ENCODE measurements at places on chromosomes 2 and 18.

- DNase-seq: no peak
Observed at GRCh38 chr2:112996635-112997034, 8.6 kb upstream of the IL36A start.

DNA sequence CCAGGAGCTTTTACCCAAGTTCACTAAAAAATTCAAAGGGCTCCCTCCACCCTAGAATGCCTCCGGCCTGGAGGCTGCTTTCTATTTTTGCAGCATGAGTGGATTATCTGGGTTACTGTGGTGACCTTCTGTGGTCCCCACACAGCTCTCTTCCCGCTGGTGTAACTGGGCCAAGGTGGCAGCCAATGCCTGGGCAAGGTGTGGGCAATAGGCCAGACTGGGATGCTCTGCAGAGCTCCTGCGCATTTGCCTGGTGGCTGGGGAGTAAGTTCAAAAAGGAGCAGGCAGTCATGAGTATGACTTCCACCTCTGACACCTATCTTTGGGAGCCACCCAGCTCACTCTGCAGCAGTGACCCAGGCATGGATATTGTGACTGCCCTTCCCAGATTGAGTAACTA lies 130.5 kb upstream of the SPRED2 start:
- no peak for DNase-seq

- peak; percentile 5 for DNase-seq
Observed at GRCh38 chr2:15588329-15588919, 3.2 kb upstream of the DDX1 start.

GRCh38 chr18:68397241-68398035 lies 317.5 kb downstream of the TMX3 start:
- no peak for DNase-seq

- DNase-seq: no peak
Observed at GRCh38 chr2:60095903-60096302, 457.6 kb downstream of the BCL11A start.

GRCh38 chr18:1846640-1847039 lies 724.7 kb downstream of the METTL4 start:
- DNase-seq: no peak

DNA sequence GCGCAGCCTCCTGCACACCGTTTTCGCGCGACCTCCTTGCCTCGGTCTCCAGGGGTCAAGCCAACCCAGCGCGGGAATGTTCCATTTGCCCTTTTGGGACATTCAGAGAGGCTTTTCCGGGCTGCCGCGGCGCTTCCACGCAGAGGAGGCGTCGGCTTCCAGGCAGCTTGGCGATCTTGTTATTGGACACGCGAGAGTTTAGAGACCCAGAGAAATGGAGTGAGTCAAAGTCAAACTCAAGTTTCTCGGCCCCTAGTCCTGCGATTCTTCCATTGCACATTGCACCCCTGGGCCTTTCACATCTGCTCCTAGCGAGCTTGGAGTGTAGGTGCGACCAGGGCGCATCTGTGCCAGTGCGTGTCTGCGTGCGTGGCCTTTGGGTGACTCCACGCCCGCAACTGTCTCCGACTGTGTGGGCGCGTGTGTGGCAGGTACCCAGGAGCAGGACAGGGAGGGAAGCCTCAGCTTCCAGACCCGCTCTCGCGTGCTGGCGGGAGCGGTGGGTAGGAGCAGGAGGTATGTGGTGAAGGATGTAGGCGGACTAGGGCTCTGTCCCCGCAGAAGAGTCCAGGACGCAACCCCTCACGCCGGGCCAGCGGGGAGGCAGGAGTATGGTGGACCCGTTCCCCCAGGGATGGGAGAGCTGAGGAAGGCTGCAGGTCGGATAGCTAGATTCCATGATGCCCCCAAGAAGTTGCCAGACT lies 13.5 kb downstream of the SIX3 start:
- DNase-seq: no peak

GRCh38 chr2:19357402-19358241 lies 801 bp downstream of the OSR1 start:
- DNase-seq: no peak

- no peak for DNase-seq
Observed at GRCh38 chr2:113077921-113078320, 10.2 kb downstream of the IL1F10 start.

- DNase-seq: no peak
Observed at GRCh38 chr2:10368491-10369231, 66.0 kb downstream of the HPCAL1 start.

DNA sequence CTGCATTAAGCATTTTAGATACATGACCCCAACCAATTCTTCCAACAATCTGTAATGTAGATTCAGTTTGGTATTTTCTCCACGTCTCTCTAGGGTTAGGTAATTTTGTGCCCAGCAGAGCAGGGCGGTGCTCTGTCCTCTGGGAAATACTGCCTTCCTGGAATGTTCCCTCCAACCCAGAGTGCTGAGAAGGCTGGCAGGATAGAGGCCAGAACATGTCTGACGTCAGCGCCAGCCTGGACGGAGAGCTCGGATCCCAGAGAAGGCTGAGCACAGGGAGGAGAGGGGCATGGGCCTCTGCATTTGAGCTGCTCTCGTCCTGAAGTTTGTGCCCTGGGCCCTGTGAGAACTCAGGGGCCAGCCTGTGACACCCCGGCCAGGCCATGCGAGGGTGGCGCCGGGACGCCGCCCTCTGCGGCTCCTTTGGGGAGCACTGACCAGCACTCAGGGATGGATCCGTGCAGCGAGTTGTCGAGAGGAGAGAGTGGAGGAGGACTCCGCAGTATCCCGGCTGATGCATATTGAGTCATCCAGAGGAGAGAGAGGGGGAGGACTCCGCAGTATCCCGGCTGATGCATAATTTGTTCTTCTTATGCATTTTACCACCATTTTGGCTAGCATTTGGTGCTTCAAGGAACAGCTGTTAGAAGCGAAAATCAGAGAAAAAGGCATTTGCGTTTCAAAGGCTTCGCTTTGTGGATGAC lies 80.0 kb upstream of the PXDN start:
- DNase-seq: no peak

DNA sequence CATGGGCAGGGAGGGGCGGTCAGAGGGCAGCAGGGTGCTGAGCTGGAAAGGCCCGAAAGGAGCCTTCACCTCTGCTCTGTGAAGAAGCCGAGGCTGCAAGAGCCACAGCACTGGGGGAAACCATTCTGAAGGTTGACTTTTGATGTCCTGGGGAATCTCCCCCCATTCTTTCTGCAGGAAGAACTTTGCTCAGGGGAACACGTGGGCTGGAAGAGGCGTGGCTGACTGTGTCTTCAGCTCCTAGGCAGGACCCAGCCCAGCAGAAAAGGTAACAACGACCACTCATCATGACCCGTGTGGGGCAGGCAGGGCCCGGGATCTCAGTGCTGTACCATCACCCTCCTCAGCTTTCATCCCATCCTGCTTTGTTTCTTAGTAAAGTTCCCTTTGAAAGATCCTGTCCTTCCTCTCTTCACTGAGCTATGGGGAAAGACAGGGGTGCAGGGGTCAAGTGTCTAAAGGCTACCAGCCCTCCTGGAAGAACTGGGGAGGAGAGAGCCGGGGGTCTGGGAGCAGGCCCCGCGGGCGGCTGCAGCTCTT lies 312.7 kb downstream of the CELF4 start:
- DNase-seq: no peak

DNA sequence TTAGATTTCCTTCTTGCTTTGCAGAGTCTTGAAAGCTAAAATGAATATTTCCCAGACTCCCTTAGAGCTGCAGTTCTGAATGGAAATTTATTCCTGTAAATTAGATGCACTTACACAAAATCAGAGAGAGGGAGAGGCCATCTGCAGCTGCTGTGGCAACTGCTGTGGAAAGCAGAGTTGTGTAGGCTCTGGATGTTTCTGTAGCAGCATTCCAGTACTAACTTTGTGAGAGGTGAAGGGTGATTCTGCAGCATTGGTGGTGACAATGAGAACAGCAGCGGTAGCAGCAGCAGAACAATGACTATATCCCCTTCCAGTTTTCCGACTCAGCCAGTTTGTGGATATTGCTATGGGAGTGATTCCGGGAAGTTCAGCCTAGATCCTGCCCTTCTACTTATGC lies 433.0 kb upstream of the REG3G start:
- no peak for DNase-seq

- DNase-seq: no peak
Observed at GRCh38 chr2:27408601-27409320, 630 bp downstream of the PPM1G start.

GRCh38 chr2:144460727-144461307 lies 59.1 kb downstream of the ZEB2 start:
- DNase-seq: no peak

- DNase-seq: no peak
Observed at GRCh38 chr18:31417850-31418249, 29.7 kb upstream of the DSG3 start.

DNA sequence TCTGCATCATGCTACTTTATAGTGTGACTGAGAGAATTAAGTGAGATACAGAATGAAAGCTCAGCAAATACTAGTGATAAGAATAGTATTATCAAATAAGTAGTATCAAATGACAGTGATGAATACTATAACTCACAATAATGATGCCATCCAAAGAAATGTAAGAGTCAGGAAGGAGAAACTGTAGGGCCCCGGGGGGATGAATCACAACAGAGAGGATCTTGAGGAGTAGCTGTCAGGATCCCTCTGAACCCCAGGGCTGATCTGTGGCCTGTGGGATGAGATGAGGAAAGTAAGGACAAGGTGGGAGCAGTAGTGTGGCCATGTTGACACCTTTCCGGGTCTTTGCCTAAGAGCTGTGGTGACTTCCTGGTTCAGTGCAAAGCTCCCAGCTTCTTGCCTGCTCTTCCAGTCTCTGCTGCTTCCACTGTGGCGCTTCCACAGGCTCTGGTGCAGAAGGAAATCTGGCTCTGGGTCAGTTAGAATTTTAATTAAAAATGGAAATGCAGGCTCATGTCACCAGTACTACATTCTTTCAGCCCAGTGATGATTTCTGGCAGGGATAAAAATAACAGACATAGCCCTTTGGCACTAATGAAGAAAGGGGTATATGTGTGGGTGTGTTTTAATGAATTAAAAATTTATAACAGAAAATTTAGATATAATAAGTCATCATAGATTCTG lies 166.9 kb downstream of the MYO3B start:
- DNase-seq: no peak

GRCh38 chr18:48827291-48828193 lies 123.2 kb downstream of the SMAD7 start:
- DNase-seq: no peak

- no peak for DNase-seq
Observed at GRCh38 chr2:203780231-203780630, 73.8 kb downstream of the CD28 start.

- no peak for DNase-seq
Observed at GRCh38 chr18:24586662-24587360, 126.4 kb downstream of the HRH4 start.

GRCh38 chr2:216949700-216950413 lies 90.0 kb upstream of the TNP1 start:
- no peak for DNase-seq

GRCh38 chr18:63263444-63263843 lies 56.1 kb downstream of the BCL2 start:
- DNase-seq: no peak

- DNase-seq: no peak
Observed at GRCh38 chr18:12989397-12990122, 1.6 kb upstream of the CEP192 start.

DNA sequence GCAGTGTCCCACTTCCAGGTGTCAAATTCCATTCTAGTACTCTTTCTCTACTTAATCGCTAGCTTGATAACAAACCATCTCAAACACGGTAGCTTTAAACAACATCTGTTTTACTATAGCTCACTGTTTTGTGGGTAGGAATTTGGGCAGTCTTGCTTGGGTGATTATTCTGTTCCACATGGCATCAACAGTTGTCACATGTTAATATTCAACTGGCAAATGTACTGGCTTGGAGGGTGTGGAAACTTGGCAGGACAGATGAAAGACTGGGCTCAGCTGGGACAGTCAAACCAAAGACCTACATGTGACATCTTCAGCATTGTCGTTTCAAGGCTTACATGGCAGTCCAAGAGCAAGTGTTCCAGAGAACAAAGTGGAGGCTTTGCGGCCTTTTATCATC lies 241.8 kb downstream of the PTH2R start:
- DNase-seq: no peak

DNA sequence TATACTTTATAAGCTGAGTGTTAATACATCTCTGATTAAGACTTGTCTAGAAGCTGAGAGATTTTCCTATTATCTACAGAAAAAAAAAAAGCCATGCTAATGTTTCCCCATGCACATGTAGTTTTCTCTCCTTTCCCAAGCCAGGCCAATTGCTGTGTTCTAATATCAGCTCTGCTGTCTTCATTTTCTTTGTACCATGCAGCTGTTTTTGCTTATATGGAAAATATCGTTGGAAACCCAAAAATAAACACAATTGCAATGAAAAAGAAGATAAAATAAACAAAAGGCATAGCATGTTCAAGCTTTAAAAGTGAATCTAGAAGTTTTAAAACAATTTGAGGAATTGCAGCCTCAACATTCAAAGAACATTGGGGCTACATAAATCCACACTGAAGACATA lies 817.4 kb upstream of the ACVR2A start:
- DNase-seq: no peak

GRCh38 chr2:70960833-70961647 lies 17.4 kb upstream of the ANKRD53 start:
- DNase-seq: no peak

- DNase-seq: no peak
Observed at GRCh38 chr2:112601754-112602153, 17.3 kb downstream of the CHCHD5 start.

DNA sequence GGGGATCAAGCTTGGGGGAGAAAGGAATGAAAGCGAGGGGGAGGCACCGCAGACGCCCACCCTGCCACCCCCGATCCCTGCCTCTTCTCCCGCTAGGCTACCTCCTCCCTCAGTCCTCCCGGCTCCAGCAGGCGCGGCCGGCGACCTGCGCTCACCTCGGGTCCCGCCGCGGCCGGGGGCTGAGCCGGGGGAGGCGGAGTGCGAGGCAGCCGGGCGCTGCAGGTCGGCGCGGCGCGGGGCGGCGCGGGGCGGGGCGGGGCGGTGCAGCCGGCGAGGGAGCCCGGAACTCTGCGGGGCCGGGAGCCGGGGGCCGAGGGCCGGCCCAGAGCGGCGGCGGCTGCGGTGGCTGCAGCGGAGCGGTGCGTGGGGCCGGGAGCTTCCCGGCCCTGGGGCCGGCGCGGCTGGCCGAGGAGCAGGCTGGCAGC lies 477 bp downstream of the ACVR1 start:
- DNase-seq: no peak

- no peak for DNase-seq
Observed at GRCh38 chr2:43340945-43341356, 114.5 kb upstream of the ZFP36L2 start.

DNA sequence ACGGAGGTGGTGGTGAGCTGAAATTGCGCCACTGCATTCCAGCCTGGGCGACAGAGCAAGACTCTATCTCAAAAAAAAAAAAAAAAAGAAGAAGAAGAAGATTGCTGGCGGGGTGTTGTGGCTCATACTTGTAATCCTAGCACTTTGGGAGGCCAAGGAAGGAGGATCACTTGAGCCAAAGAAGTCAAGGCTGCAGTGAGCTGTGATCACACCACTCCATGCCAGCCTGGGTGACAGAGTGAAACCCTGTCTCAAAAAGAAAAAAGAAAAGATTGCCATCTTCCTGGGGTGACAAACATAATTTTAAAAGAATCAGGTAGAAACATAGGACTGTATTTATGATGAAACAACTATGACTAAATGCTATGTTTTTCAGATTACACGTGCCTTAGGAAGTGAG lies 55.1 kb upstream of the EML4 start:
- DNase-seq: no peak

GRCh38 chr2:64640153-64641044 lies 13.3 kb downstream of the SERTAD2 start:
- DNase-seq: no peak

- no peak for DNase-seq
Observed at GRCh38 chr2:8219096-8219495, 462.8 kb upstream of the ID2 start.

All from NCI-H1436 (cell line).